ENCODE measurements at places on chromosomes 2 and 18. TPM values are rescaled to one million over a fixed set of nuclear protein-coding genes. Genes with fewer than 3 reads are reported as not detected.

DNA sequence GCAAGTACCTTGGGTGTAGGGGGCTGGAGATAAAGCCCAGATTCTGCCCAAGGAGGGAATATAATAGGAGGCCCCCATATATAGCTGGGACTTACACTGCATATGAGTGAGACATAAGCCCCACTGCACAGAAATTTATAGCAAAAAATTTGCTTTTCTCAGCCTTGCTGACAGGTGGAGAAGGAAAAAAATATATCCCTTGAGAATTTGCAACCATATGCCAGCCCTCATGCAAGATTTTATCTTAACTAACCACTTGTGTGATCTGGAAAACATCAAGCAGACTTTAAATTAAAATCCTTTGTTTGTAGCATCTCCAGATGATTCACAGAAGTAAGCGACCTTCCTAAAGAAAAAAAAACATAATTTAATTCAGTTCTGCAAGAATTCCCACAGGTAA, 288.2 kb downstream of the BCL2 start:
- no peaks in the 10 kb centered on the region for H3K36me3 ChIP-seq
- DNase-seq = no peak

Gene IL36G
- total RNA-seq = not detected

Gene MFSD2B
- total RNA-seq = not detected

Gene SIGLEC15
- total RNA-seq = 0.47 TPM

Gene SCYGR5
- not detected for total RNA-seq
